Smooth muscle cell of bladder (primary cell): ENCODE measurements at places on chromosomes 13 and 19. TPM values are rescaled to one million over a fixed set of nuclear protein-coding genes. Genes with fewer than 3 reads are reported as not detected.

The PRSS57 gene
- not detected in 2 replicates for total RNA-seq

The MCF2L gene
- total RNA-seq, result 0.14 and 0.55 TPM in 2 replicates

The TICAM1 gene
- total RNA-seq, result 1.1 and 1.4 TPM in 2 replicates

The NLRP4 gene
- total RNA-seq, result not detected in 2 replicates

The OR7D2 gene
- not detected in 2 replicates for total RNA-seq

The TEKTIP1 gene
- total RNA-seq, result not detected in 2 replicates

The SMIM44 gene
- not detected in 2 replicates for total RNA-seq

The NALCN gene
- 5.1 and 11.6 TPM in 2 replicates for total RNA-seq

The DOCK9 gene
- total RNA-seq, result 8.7 and 12.2 TPM in 2 replicates

The IQCN gene
- 0.14 and 0.28 TPM in 2 replicates for total RNA-seq

The CCDC70 gene
- not detected in 2 replicates for total RNA-seq

The ZNF66 gene
- 0.37 and 0.71 TPM in 2 replicates for total RNA-seq

The PRR22 gene
- total RNA-seq, result 0.14 and 0.28 TPM in 2 replicates

The CADM4 gene
- 2.0 and 3.0 TPM in 2 replicates for total RNA-seq

The ZNF878 gene
- total RNA-seq, result under 0.01 TPM in 1 of 2 replicates, not detected in the other

The ZNF568 gene
- total RNA-seq, result 18.0 and 18.2 TPM in 2 replicates

The ARHGAP33 gene
- 1.00 and 1.3 TPM in 2 replicates for total RNA-seq

The ZNF682 gene
- 1.0 and 1.7 TPM in 2 replicates for total RNA-seq

The EID2B gene
- 2.6 and 4.4 TPM in 2 replicates for total RNA-seq

The TRPC4 gene
- total RNA-seq, result 3.1 and 5.9 TPM in 2 replicates

The ZNF69 gene
- total RNA-seq, result 3.4 and 3.6 TPM in 2 replicates
